NCI-H2171 (cell line): ENCODE measurements at places on chromosomes 12 and 14.

DNA sequence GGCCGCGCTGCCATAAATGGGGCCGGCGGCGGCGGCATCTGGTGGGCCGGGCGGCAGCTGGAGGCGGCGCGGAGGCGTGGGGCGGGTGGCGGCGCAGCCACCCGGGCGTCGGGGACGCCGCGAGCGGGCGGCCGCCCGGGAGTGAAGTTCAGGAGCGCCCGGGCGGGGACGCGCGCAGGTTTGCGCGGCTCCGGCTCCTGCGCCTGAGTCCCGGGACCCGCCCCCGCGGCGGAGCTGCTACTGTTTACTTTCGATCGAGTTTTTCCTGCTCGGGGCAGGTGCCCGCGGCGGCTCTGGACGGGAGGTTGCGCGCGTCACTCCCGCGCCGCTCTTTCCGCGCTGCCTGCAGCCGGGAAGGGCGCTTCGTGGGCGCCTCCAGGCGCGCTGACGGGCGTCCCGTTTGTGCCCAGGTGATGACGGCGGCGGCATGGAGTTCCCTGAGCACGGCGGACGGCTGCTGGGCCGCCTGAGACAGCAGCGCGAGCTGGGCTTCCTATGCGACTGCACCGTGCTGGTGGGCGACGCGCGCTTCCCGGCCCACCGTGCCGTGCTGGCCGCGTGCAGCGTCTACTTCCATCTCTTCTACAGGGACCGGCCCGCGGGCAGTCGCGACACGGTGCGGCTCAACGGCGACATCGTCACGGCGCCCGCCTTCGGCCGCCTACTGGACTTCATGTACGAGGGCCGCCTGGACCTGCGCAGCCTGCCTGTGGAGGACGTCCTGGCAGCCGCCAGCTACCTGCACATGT is at the start of gene ZBTB42:
ZBTB42 (plus strand) TSS at position 331 of the 749 bp plus-strand sequence; CDS start at position 428, 97 bp downstream.
- peak; percentile 63 for DNase-seq

DNA sequence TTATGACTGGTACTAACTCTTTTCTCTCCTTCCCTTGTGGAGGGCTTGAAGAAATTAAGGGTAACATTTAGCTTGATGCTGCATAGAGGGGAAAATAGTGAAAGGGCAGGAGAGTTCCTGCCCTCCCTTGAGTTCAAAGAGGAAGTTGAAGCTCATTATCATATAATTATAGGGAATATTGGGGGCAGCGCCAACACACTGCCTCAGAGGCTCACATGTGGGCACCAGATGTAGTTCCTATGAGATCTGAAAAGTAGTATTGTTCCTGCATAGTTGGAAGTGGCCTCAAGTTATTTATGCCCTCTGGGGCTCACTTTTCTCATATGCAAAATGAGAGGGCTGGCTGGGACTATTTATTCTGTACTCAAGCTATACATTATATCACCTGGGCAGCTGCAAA is 33.0 kb upstream of the FGF23 start:
- no peak for DNase-seq

DNA sequence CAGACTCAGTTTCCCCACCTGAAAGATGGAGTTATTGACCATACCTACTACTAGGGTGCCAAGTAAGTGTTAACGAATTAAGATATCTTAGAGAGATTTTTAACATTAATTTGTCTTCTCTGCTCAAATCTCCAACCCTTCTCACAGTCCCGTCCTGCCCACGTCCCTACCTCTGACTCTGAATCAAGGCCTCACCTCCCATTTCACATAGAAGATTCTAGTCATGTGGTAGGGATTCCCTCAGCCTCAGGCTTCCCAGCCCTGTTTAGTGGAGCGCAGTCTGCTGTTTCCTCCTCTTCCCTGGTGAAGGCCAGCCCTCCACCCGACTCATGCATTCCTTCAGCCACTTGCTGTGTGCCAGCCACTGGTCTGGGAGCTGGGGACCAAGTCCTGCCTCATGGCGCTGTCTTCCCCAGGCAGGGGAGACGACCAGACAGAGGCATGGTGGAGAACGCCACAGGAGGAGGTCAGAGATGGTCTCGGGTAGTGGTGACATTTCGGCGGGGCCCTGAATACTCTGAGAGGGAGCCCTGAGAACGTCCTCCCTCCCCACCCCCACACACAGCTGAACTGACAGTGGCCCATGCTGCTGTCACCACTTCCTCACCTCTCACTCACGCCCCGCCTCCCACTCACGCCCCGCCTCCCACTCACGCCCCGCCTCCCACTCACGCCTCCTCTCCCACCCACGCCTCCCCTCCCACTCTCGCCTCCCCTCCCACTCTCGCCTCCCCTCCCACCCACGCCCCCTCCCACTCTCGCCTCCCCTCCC is 38.8 kb downstream of the TMEM63C start:
- no peak for DNase-seq

DNA sequence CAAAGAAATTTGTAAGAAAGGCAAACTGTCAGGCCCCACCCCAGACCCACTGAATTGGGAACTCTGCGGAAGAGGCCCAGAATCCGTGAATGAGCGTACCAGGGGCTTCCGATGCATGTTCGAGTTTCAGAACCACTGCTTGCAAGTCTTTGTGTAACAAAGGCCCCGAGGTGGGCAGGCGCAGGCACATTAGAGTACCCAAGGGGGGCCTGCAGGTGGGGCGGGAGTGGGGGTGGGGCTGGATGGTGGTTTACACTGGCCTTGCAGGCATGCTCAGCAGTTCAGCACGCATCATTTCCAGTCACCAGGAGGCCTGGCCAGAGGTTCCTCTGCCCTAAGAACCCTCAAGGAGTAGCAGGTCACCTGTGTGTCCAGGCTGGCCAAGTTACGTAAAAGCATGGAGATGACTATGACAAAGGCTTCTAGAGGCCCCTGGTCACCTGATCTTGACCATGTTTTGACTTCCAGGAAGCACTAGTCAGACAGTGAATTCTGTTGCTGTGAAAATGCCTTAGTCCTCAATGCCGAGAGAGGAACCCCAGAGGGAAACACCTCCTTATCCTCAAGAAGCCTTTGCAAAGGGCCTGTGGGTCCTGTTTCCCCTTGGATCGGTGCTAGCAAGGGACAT is 33.2 kb upstream of the IRF2BPL start:
- DNase-seq = no peak

- DNase-seq = no peak
Measured at GRCh38 chr14:73008501-73008900, 18.4 kb downstream of the ZFYVE1 start.

- DNase-seq = no peak
Measured at GRCh38 chr12:27865421-27865820, 85.4 kb upstream of the MANSC4 start.

- DNase-seq = no peak
Measured at GRCh38 chr14:71952381-71953363, 20.4 kb downstream of the RGS6 start.

DNA sequence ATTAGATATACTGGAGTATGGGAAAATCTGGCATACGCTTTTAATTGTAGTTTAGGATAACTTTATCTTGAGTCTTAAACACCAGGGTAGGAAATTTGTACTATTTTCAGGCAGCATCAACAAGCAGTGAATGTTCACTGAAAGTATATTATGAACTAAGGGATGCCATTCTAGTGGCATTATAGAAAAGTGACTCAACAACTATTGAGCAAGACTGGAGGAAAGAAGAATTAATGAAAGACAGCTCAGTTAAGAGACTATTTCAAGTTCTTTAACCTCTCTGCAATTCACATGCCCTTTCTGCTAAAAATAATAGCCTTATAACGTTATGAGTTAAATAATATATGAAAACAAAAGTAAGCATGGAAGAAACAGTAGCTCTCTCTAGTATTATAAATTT is 343.1 kb downstream of the FSCB start:
- DNase-seq = no peak

DNA sequence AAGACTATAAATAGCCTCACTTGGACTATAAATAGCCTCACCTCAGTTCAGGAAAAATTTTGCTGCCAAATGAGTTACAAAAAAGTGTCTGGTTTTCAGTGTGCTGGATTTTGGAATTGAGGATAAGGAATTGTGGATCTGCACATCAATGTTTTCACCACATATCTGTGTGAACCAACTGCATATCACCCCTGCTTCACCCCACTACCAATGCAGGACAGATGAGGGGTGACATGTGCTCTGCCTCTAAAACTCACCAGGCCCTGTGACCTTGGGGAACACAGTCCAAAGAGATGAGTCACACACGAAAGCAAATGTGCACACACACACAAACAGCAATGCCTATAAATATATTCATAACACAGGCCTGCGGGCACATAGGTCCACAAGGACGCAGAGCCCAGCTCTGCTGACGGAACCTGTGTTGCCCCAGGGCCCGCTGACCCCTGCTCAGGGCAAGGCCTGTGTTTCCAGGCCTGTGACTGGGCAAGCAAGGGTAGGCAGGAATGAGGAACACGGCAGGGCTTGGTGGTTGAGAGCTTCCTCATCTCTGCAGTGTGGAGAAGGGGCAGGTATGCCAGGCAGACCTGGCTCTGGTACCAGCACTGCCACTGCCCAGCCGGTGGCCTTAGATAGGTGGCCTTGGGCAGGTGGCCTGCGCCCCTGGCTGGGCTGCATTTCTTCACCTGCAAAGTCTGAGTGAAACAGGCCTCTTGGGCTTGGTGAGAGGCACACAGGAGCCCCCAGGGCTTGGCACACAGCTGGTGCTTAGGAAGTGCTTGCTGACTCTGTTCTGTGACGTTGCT is 82.4 kb downstream of the ARL6IP4 start:
- no peak for DNase-seq

DNA sequence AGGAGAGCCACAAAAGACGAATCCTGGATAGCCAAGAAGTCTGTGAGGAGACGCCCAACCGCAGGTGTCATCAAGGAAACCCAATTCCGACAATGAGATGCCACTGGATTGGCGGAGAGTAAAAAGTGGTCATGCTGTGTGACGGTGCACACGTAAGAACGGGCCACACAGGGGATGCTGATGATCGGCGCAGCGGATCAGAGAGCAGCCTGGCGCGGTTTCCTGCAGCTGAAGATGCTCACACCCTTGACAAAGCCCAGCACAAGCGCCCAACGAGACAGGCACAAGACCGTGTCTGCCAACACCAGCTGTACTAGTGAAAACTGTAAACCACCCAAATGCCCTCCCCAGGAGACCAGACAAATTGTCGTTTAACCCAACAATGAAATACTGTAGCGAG is 55.8 kb downstream of the CCDC85C start:
- DNase-seq = no peak

- no peak for DNase-seq
Measured at GRCh38 chr12:105862163-105862821, 276.5 kb downstream of the NUAK1 start.

GRCh38 chr12:49832836-49833421 is 4.7 kb upstream of the NCKAP5L start:
- no peak for DNase-seq

GRCh38 chr12:110637869-110638441 is 24.0 kb downstream of the TCTN1 start:
- no peak for DNase-seq

- DNase-seq = no peak
Measured at GRCh38 chr12:11769723-11770514, 120.4 kb downstream of the ETV6 start.

DNA sequence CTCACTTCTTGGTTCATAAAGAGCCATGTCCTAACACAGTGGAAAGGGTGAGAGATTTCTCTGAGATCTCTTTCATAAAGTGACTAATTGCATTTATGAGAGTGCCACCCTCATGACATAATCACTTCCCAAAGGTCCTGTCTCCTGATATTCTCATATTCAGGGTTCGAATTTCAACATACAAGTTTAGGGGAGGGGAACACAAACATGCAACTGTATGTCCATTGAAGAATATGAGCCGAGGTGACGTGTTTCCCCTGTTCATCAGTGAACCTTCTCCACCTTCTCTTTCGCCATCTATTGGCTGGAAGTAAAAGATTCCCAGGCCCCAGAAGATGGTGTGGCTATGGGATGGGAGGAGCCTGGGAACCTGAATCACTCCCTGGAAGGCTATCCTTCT is 354.2 kb upstream of the ATP2B1 start:
- no peak for DNase-seq

DNA sequence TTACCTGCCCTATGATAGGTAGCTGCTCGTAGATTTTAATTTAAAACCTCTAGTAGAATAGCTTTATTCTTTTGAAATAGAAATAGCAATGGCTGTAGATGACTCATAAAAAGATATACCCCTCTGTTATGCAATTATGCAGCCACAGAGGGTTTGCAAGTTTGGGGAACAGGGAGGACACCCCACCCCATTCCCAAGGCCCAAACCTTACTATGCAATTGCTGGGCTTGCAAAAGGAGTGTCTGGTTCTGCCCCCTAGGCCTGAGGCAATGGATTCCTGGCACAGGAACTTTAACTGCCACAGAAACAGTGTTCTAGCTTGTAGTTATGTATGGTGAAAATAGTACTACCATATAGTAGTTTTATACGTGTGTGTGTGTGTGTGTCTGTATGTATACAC is 403.3 kb downstream of the ADAMTS20 start:
- no peak for DNase-seq

DNA sequence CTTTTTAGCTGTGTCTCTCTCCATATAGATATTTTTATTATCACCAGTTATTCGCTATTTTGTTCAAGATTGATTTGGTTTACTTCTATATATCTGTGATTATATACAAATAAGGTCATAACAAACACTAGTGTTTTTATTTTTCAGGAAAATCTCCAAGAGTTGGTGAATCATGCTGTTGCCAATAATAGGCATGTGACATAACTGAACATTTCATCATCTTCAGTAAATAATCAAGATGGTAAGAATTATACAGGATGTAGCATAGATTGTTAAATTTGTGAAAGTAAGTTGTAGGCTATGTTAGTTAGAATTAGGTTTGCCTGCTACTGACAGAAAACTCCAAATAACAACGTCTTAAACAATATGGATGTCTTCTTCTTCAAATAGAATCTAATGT is 240.9 kb upstream of the PDE3A start:
- DNase-seq = no peak

GRCh38 chr14:88882236-88882635 is 57.8 kb downstream of the TTC8 start:
- DNase-seq = no peak

GRCh38 chr14:93042968-93043940 is 72.5 kb downstream of the ITPK1 start:
- no peak for DNase-seq

- no peak for DNase-seq
Measured at GRCh38 chr14:74975059-74975810, 19.8 kb upstream of the PGF start.

GRCh38 chr14:22870811-22871223 is 723 bp upstream of the LRP10 start:
- DNase-seq = no peak

GRCh38 chr14:94382099-94382715 is 6.2 kb downstream of the SERPINA1 start:
- no peak for DNase-seq

- DNase-seq = no peak
Measured at GRCh38 chr14:72558721-72559120, 335.2 kb downstream of the DPF3 start.

DNA sequence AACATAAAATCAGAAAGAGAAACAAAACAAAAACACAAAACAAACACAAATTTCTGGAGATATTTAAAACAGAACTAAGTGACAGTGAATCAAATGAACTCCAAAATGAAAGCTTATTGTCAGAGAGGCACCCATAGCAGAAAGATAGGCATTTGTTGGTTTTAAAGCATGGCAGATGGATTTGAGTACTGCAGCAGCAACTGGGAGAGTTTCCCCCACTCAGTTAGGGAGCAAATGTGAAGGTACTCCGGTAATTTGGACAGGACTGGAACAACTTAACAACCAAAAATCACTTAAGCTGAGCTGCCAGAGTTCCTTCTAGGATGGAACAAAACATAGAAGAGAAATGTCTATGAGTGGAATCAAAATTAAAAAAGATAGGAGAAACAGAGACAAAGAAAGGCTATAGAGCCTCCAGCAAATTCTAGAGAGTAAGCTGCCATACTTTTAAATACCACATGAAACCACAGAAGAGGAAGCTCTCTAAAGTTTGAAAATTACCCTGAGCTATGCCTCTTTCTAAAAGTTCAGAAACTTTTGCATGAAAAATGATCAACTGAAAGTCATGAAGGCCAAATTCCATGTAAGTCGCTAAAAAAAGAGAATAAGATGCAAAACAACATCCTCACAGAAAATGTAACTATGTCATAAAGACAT is 1248.3 kb upstream of the USP15 start:
- no peak for DNase-seq
